GM13977 (cell line): ENCODE measurements at places on chromosomes 5 and 9.

DNA sequence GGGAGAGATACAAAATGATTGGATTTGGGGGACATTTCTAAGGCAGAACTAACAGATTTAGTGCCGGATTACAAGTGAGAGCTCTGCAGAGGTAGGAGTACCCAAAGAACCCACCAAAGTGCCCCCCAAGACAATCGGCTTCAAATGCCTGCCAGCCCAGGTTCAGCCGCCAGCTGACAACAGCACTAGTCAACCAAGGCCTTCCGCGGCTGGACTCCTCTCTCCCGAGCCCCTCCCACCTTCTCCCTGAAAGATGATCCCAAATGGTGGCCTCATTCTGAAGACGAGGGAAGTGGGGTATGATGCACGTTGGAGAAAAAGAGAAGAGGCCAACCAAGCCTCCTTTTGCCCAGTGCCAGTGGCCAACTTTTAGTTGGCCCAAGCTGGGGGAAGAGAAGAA, 210.4 kb upstream of the SLC30A5 start:
- DNase-seq: no peak

- DNase-seq: no peak
Observed at GRCh38 chr5:171646102-171647042, 139.2 kb upstream of the SMIM23 start.

- no peak for DNase-seq
Observed at GRCh38 chr9:73174330-73174980, 22.8 kb downstream of the ANXA1 start.

GRCh38 chr5:59091965-59092364, 509.1 kb downstream of the RAB3C start:
- DNase-seq: no peak

DNA sequence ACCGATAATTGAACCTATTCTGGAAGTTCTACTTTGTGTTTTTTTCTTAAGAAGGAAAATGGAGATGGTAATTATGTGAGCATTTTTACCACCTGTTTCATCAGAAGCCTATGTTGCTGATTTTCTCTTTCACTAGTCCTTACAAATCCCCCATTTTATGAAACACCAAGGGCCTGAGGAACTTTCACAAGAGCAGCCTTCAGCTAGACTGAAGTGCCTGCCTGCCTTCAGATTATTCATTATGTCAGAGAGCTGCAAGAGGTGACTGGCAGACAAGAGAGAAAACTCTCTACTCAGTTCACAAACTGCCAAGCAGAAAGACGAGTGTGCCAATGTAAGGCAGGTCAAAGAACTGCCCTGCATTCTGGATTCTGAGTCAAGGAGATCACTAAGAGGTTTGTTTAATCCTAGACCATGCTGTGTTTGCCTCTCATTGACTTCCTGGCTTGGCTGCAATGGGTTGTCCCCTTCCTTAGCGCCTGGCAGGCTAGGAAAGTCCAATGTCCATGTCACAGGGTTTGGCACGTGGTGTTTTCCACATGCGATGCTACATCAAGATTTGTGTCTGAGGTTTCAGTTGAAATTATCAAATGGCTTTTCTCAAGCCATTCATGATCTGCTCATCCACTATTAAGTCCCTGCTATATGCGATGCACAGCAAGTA, 143.3 kb downstream of the CDC42SE2 start:
- DNase-seq: no peak
